ENCODE measurements at places on chromosomes 2 and 18.

GRCh38 chr2:172311921-172312345 is 115.5 kb upstream of the ITGA6 start:
- no peak for DNase-seq

- no peak for DNase-seq
Measured at GRCh38 chr2:20728114-20728758, 61.3 kb downstream of the GDF7 start.

GRCh38 chr2:97761192-97761591 is 47.8 kb downstream of the ZAP70 start:
- peak; percentile 26 for DNase-seq

DNA sequence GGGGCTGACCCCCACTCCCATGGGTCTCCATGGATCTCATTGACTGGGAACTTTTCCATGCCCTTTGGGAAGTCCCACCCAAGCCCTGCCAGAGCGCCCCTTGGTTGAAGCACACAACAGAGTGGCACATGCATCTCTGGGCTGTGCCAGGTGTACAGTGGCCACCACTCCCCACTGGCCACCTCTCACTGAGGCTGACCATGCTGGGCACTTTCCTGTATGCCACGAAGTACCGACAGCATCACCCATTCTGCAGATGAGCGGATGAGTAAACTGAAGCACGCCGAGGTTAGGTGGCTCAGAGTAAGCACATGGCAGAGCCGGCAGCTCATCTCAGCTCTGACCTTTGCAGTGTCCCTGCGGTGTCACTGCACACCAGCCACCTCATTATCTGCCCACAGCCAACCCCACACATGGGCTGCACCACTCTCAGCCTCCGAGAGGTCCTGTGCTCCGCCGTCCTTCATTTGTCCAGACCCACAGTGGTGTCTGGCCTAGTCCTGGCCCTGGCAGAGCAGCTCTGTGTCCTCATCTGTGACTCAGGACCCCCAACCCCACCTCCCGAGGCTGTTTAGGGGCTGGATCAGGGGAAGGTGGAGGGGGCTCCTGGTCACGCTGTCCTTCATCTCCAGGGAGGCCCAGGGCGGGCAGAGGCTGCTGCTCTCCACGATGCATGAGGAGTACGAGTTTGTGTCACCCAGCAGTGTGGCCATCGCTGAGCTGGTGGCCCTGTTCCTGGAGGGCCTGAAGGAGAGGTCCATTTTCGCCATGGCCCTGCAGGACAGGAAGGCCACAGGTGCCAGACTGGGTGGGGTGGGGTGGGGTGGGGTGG is 18.0 kb upstream of the GPR17 start:
- DNase-seq, result no peak

- no peak for DNase-seq
Measured at GRCh38 chr2:235106874-235107639, 155.2 kb downstream of the SH3BP4 start.

- DNase-seq, result no peak
Measured at GRCh38 chr2:234031207-234031606, 19.3 kb upstream of the SPP2 start.

- DNase-seq, result no peak
Measured at GRCh38 chr2:218823196-218823855, 8.3 kb downstream of the PRKAG3 start.

DNA sequence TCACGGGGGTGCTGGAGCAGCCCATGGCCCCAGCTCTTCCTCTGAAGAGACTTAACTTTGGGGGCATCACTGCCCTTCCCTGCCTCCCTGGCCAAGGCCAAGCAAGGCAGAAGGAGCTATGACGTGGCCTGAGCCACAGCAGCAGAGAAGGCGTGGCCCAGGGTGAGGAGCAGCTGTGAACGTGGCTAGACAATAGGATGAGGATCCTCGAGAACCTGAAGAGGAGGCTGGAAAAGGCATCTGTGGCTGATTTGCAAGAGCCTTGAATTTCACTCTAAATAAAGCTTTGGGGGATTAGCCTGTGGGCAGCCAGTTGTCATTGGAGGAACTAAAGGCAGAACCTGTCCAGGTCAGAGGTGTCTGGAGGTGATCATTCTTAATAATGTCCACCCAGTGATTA is 652.9 kb upstream of the ID2 start:
- no peak for DNase-seq

DNA sequence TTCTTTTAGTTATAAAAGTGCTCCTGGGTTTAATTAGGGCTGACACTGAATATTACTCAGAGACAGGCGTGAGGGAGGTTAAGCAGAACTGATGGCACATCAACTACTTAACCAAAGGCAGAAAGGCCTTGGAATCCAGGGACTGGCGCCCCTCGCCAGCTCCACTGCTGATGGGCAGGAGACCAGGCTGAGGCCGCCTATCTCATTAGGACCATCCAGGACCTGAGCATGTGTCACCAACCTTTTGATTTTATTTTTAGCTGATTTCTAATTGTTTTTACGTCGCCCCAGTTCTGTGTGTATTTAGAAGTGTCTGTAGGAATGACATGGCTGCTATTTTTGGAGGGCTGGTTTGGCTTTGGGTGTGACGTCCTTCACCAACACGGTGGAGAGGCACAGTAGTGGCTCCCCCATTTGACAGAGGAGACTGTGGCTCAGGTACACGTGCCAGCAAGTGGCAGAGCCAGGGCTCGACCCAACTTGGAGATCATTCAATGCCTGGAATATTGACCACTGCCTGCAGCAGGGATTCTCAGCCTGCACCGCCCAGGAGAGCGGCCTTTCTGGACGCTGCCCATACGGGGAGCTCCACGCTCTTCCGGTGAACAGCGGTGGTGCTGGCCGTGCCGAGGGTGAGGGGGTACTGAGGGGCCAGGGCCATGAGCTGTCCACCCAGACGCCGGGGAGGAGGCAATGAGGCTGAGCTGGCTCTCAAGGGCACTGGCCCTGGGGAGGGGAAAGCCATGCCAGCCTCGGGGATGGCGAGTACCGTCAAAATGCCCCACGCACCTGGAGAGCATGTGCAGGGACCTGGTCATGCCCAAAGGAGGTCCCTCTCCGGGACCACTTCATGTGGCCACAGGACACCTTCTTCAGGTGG is 205.7 kb downstream of the ASB1 start:
- no peak for DNase-seq

- no peak for DNase-seq
Measured at GRCh38 chr2:25649786-25650185, 23.6 kb downstream of the DTNB start.

- no peak for DNase-seq
Measured at GRCh38 chr2:173952267-173953046, 12.7 kb downstream of the SP3 start.

- no peak for DNase-seq
Measured at GRCh38 chr2:140714586-140714985, 1416.2 kb downstream of the LRP1B start.

DNA sequence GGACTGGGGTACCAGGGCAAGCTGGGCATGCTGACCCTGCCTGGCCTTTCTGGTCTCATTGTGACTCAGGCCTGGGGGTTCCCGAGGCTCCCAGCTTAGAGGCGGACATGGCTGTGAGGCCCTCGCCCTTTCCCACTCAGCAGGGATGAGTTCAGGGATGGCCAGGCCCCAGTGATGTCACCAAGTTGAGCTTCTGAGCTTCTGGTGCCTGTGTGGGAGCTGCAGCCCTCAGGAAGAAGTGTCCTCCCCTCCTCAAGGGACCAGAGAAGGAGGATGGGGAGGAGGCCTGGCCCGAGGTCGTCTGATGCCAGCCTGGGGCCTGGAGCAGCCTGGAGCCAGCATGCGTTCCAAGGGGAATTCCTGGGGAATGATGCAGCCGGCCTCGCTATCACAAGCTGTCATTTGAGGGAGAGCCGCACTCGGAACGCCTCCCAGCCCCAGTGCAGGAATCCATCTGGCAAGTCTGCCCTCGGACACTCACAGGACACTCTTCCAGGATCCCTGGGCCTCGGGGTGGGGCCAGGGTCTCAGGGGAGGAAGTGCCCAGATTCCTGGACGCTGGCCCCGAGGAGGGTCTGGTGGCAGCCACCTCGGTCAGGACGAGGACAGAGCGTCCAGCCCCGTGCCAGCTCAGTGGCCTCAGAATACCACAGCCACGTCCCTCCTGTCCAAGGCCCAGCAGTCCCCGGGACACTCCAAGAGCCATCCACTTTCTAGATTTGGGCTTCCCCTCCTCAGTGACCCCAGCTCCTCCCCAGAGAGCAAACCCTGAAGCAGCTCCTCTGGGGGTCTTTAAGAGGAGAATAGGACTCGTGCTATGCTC is 61.2 kb upstream of the GPC1 start:
- DNase-seq, result no peak

DNA sequence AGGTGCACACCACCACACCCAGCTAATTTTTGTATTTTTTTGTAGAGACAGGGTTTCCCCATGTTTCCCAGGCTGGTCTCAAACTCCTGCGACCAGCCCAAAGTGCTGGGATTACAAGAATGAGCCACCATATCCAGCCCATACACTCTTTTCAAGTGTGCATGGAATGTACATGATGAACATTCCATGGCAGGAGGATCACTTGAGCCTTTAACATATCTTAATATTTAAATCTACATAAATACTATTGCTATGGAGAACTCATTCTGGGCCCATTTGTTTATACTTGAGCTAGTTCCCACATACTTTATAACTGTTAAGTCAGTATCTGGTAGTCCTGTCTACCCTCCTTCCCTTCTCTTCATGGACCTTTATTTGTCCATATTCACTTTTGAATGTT is 48.4 kb downstream of the RPE start:
- no peak for DNase-seq

- no peak for DNase-seq
Measured at GRCh38 chr2:25808006-25808383, 70.3 kb downstream of the ASXL2 start.

DNA sequence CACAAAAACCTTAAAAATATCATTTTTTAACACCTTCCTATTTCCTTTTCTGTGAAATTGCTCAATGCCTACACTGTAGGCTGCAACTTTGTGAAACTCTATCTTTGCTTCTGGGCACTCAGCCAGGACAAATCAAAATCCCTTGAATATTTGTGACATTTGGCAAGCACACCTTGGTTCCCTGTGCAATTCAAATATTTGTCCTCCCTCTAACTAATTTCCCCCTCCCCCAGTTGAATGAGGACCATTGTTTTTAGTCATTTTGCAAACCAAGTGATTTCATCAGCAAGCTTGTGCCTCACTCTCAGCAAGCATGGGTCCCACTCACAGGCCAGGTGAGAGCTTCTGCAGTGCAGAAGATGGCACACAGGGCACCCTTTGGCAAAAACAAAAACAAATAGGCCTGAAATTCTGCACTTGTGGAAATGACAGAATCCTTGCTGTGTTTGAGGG is 541.5 kb downstream of the CNTNAP5 start:
- DNase-seq, result no peak

- DNase-seq, result no peak
Measured at GRCh38 chr2:209642146-209642820, 129.3 kb upstream of the UNC80 start.

DNA sequence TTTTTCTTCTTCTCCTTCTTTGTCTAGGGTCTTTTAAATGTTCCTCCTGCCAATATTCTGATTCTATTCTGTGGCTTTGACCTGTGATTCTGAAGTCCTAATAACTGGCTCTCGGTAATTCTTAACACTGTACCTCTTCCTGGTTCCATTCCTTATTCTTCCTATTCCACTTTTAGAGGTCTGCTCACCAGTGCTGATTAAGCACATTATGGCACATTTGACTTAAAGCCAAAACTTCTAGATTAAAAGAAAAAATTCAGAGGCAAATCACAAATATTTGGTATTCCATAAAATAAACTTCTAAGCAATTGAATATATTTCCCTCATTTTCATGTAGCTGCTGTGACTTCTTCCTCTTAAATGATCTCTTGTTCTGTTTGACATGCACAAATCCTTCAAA is 47.5 kb downstream of the NXPH2 start:
- no peak for DNase-seq

GRCh38 chr2:11103984-11104793 is 51.1 kb upstream of the SLC66A3 start:
- DNase-seq, result no peak

DNA sequence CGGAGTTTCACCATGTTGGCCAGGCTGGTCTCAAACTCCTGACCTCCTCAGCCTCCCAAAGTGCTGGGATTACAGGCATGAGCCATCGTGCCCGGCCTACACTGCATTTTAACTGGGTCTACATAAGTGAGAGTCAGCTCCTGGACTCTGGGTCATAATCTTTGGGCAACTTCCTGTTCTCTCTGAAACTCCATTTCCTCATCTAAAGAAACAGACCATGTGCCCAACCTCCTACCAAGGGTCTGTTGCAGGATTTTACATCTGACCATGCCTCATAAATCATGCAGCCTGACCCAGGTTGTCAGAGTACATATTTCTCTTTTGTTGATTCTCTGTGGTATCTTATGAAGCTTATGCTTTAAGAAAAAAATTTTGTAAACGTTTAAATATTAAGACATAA is 280.4 kb downstream of the ALPK2 start:
- DNase-seq, result no peak

DNA sequence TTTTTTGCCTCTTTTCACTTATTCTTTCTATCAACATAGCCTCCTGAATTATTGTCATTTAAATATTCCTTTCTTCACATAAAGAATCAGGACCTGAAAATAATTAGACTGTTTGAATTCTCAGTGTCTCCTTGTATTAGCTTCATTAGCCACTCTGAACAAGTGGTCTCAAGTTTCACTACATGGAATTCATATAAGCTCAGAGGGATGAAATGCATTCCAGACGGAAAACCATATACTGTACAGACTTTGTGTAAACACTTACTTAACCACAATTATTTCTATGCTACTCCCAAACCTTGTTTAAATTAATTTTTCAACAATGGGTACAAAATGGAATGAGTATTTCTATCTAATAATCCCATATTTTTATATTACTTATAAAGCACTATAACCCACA is 53.4 kb downstream of the CHN1 start:
- DNase-seq, result no peak

DNA sequence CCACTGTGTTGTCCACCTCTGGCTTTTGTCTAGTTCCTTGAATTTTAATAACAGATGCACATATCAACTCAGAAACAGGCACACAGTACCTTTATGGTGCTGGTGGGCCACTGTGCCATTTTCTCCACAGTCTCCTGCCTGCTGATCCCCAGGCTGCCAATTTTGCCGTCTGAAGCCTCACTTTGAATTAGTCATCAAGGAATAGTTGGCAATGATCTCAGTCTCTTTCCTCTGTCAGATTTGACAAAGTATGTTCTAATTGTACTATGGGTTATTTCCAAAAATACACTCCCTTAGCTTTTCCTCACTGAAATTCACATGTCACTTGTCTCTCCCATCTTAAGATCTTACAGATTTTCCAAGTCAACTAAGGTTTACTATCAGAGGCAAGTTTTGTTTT is 140.7 kb downstream of the ZNF516 start:
- DNase-seq, result no peak

GRCh38 chr2:45908316-45909170 is 257.1 kb downstream of the PRKCE start:
- no peak for DNase-seq

GRCh38 chr18:44870631-44871502 is 190.2 kb downstream of the SETBP1 start:
- DNase-seq, result no peak
